ENCODE measurements at places on chromosomes 11 and 22.

DNA sequence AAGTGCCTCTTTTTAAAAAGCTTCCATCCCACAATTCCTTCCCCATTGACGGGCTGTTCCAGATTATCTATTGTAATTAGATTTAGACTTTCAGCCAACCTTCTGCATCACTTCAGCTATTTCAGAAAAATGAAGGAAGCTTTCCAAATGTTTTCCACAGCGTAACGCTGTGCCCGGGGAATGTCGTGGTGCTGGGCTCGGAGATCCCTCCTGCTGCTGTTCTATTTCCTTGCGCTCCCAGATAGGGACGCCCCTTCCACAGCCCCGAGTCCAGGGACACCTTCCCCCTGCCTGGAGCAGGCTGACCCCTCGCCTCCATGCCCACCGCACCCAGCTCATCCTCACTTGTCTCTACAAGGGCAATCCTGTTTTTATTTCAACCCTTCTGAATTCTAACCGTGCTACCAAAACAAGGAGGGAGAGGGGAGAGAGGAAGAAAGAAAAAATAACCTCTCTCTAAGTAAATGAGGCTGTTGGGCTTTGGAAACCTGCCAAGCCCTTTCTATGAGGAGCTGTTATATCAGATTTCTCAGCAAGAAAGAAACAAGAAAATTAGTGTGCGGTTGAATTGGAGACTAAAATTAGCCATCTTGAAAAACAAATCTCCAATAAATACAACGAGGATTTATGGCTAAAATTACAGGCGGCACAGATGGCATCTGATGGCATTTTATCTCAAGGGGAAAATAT is 366.9 kb downstream of the BRD1 start:
- peak; percentile 66 for DNase-seq

DNA sequence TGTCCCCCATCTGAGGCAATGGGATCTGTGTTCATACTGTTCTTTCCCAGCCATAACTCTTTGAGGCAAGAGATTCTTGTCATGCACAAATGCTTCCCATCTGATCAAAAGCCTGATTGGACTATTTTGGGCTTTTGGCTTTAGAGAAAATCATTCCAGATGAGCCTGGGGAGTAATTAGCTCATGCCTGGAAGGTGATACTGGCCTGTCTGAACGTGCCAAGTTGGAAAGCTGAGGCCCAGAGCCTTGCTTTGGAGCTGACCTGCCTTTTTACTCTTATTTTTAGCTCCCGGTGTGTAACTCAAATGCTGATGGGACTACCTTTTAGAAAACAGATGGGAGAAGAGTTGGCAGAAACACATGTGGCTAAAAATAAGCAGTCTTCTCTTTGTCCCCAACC is 105.0 kb downstream of the DBX1 start:
- no peak for DNase-seq

- no peak for DNase-seq
Measured at GRCh38 chr11:47714554-47715081, 551 bp downstream of the AGBL2 start.

- no peak for DNase-seq
Measured at GRCh38 chr22:32823024-32823730, 21.7 kb downstream of the TIMP3 start.

- DNase-seq, result no peak
Measured at GRCh38 chr22:37769056-37769455, 38.7 kb upstream of the GCAT start.

GRCh38 chr11:109597336-109597735 is 175.3 kb downstream of the C11orf87 start:
- no peak for DNase-seq

DNA sequence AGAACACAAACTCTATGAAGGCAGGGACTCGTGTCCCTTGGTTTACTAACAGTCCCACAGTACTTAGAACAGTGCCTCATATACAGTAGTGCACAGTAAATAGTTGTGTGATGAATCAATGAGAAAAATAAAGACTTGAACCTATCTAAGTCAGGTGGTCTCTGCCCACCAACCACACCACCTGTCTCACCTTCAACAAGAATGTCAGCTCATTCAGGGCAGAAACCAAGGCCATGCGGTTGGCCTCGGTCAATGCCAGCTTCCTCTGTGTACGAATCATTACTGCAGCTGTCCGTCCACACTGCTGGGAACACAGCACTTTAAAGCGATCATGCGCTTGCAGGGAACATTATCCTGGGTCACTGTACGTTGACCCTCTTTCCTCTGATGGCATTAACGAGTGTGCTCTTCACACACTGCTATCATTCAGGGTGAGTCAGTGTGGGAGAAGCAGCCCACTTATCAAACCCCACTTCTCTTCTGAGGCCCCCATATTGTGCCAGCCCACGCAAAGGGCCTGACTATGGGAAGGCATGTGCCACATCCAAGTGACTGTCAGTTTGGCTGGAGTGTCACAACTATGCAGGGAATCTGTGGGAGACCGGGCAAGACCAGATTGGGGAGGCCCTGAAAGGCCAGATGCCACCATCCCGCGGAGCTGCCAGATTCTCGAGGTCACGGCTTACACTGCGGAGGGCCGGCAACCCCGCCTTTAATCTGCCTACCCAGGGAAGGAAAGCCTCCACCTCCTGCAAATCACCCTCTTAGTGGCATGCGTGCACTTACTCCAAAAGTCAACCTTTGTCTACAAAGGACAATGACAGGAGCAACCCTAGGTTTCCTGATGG is 36.1 kb downstream of the LARGE1 start:
- DNase-seq, result no peak

GRCh38 chr22:23705358-23705757 is 14.5 kb downstream of the RGL4 start:
- DNase-seq, result no peak

DNA sequence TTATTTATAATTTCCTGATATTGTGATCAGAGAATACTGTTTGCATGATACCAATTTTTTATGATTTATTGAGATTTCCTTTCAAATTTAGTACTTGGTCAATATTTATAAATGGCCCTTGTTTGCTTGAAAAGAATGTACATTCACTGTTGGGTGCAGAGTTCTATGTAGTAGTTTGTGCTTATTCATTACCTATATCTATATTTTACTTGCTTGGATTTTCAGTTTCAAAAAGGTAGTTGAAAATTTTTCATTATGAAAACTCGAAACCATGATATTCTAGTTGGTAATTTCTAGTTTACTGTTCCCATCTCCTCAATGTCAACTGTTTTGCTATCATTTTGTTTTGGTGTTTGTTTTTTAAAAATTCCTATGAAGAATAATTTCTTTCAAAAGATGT is 155.7 kb downstream of the AASDHPPT start:
- DNase-seq, result no peak

DNA sequence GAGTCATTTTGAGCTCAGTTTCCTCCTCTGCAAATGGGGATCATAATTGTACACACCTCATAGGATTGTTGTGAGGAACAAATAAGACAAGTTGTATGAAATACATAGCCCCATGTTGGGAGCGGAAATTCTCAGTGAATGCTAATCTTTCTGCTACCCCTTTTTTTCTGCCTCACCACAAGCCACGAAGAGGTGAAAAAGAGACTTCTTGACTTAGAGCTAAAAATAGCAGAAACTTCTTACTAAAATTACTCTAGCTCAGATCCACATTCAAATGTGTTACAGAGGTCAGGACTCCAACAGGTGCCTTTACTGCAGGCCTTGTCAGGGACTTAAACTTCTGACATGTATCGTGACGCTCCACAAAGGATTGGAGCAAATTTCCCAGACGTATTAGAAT is 128.5 kb downstream of the MIAT start:
- no peak for DNase-seq

GRCh38 chr11:35619855-35620640 is 1.8 kb downstream of the FJX1 start:
- peak; percentile 57 for DNase-seq

DNA sequence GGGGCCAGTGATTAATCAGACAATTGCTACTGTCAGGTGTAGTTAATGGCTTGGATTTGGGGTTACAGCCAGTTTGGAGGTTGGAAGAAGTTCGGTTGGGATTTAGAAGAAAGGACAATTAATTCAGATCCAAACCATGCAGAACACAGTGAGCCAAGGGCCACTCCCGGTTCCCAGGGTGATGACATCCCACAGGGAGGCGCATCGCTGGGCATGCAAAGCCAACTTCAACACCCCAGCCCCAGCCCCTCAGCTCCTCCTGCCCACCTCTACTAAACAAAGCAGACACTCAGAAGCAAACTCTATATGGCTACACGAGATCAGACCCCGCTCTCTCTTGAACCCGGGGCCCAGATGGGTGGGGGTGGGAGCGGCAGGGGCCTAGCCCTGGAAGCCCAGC is 10.2 kb downstream of the MB start:
- DNase-seq, result no peak
